T1000 (cell line): ENCODE measurements at places on chromosomes 5 and 9.

DNA sequence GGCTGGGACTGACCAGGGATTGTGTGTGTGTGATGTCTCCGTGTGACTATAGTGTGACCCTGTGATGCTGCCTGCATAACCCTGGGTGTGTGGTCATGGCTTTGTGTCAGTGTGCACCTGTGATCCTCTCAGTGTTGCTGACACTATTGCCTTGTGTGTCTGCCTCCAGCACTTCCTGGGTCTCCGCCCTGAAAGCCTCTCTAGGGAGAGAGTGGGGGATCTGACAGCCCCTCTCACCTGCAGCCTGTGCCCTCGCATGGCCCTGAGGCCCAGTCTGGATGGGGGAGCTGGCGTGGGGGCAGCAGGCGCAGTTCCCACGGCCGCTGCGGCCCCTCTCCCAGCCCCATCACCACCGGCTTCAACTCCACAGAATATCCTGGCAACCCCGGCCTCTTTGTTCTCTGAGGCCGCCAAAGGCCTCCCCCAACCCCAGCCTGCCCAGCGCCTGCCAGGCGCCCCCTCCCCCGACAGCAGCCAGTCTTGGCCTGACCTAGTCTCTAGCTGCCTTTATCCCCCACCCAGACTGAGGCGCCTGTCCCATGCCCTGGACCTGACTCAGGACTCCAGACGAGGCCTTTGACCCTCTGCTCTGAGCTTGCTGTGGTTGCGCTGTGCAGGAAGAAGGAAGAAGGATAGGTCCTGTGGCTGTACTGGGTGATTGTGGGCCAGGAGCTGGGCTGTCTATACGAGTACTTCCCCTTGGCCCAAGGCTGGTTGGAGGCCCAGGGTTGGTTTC, 38.7 kb downstream of the CXXC5 start:
- DNase-seq: no peak

- DNase-seq: no peak
These were observed 66.2 kb downstream of the NDST1 start for GRCh38 chr5:150573867-150574817.

- peak; percentile 68 for DNase-seq
These were observed 92.3 kb downstream of the GAS1 start for GRCh38 chr9:86854898-86855523.

- DNase-seq: no peak
These were observed 97.9 kb downstream of the WDR41 start for GRCh38 chr5:77394064-77394715.

- DNase-seq: no peak
These were observed 10.3 kb downstream of the LYSMD3 start for GRCh38 chr5:90519081-90519480.

- no peak for DNase-seq
These were observed 134.9 kb upstream of the RAD23B start for GRCh38 chr9:107148216-107148615.

DNA sequence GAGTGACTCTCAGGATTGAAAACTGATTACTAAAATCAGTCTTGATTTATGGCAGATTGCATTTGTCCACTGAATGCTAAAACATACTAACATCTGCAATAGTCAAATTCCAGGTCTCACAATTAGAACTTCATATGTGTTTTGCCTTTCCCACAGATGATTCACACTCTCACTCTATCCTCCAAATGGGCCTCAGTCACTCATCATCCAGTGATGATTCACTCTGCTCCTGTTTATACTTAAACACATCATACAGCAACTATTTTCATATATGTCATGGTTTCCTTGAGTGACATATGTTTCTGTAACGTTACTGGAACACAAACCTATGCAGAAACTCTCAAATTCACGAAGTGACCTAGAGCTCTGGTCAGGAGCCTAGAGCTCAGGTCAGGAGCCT, 512.9 kb downstream of the HINT1 start:
- DNase-seq: no peak
